Activated naive CD4-positive, alpha-beta T cell (primary cell): ENCODE measurements at places on chromosomes 13 and 19.

GRCh38 chr13:29753618-29754472 is 96.6 kb downstream of the UBL3 start:
- DNase-seq: no peak

GRCh38 chr19:18966307-18966706 is 25.3 kb upstream of the HOMER3 start:
- no peak for DNase-seq

DNA sequence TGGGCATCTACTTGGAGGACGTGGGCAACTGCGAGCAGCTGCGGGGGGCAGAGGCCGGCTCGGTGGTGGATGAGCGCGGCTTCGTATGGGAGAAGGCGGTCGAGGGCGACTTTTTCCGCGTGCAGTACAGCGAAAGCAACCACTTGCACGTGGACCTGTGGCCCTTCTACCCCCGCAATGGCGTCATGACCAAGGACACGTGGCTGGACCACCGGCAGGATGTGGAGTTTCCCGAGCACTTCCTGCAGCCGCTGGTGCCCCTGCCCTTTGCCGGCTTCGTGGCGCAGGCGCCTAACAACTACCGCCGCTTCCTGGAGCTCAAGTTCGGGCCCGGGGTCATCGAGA is 10.3 kb upstream of the STRN4 start:
- DNase-seq: no peak

- no peak for DNase-seq
These were observed 62.1 kb downstream of the KLF2 start for GRCh38 chr19:16386619-16387240.

DNA sequence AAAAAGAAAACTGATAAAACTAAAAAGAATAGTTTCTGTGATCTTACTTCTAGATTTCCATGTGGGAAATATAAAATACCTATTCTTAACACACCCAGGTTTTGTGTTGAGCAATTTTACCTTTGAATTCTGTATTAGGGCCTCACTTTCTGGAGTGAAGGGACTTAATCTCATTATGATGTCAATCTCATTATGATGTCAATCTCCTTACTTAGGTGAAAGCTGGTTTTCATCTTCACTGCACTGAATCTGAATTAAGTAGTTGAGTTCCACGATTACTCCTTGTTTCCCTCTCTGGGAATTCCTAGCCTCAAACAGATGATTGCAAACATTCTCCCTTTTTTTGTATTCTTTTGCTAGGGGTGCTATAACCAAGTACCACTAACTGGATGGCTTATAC is 1367.2 kb downstream of the EFNB2 start:
- no peak for DNase-seq

DNA sequence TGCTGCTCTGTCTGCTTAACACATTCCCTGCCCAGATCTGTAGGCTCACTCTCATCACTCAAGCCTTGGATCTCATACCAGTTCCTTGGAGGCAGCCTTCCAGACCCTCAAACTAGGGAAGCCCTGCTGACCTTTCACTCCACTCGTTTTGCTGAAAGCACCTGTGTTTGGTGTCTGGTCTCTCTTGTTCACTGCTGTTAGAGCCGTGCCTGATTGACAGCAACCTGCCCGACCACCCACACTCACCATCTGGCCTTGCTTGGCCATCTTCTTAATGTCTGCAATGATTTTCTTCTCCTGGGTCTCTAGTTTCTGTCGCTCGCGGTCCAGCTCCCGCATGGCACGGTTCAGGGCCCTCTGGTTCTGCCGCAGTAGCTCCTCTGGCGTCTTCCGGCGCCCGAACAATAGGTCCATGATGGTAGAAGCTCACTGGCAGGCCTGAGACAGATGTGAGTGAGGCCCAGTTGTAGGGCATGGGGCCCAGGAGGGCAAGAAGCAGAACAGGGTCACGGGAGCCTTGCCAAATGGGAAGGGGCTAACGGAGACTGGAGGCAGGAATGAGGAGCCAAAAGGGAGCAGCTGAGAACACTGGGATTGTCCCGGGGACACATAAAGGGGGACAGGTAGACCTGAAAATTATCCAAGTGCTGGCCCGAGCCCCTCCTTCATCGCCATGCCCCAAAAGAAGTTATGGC is 959 bp downstream of the CHMP2A start:
- DNase-seq: no peak

DNA sequence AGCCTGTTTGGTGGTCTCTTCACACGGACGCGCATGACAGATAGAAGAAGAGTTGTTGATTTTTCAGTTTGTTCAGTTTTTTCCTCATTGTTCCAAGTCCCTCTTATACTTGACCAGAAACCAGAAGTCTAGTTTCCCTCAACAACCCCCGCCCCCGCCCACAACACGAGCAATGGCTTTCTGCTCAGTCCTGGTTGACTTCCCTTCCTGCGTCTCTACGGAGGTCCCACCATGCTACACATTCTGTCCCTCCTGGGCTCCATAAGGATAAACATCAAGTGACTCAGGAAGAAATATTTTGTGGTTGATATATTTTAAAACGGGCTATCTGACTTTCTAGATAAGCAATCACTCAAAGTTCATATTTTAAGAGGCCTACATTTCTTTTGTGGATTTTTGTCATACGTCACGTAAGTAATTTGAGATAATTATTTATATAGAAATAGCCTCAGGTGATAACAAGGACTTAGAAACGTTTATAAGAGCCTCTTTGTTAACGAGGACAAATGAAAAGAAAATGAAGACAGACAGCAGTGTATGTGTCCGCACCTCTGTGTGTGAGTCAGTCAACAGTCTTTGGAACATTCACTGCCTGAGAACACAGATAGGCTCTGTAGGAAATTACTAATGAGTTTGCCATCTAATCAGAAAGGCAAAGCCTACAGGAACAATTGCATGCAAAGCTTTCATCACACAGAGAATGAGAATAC is 214.4 kb downstream of the RAP2A start:
- no peak for DNase-seq

DNA sequence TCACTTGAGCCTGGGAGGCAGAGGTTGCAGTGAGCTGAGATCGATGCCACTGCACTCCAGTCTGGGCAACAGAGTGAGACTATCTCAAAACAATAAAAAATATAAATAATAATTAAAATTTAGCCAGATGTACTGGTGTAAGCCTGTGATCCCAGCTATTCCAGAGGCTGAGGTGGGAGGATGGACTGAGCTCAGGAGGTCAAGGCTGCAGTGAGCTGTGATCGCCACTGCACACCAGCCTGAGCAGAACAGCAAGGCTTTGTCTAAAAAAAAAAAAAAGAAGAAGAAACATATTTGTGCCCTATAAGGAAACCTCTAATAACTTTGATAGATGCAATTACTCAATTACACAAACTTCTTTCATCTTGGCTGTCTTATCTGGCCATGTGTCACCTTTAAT is 52.3 kb downstream of the ABCC4 start:
- DNase-seq: no peak

- DNase-seq: no peak
These were observed 8.5 kb downstream of the MBD3L1 start for GRCh38 chr19:8840708-8841107.

GRCh38 chr13:24982333-24982999 is 113.5 kb upstream of the PABPC3 start:
- no peak for DNase-seq

- DNase-seq: no peak
These were observed 62.0 kb downstream of the PARP4 start for GRCh38 chr13:24450530-24450929.

DNA sequence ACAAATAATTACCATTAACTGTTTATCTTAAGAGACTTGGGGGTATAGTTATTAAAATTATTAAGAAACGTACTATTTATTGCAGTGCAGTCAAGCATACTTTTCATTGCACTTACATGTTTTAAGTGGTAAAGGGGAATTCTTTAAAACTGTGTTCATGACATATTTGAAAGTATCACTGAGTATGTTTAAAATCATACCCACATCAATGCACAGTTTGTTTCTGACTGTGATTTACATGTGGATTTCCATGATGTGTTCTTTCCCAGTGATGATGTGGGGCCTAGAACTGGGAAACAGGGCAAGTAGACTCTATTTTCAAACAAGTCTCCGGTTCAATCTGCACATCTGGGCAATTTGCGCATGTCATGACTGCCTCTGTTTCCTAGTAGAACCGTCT is 340.5 kb upstream of the OBI1 start:
- DNase-seq: no peak

DNA sequence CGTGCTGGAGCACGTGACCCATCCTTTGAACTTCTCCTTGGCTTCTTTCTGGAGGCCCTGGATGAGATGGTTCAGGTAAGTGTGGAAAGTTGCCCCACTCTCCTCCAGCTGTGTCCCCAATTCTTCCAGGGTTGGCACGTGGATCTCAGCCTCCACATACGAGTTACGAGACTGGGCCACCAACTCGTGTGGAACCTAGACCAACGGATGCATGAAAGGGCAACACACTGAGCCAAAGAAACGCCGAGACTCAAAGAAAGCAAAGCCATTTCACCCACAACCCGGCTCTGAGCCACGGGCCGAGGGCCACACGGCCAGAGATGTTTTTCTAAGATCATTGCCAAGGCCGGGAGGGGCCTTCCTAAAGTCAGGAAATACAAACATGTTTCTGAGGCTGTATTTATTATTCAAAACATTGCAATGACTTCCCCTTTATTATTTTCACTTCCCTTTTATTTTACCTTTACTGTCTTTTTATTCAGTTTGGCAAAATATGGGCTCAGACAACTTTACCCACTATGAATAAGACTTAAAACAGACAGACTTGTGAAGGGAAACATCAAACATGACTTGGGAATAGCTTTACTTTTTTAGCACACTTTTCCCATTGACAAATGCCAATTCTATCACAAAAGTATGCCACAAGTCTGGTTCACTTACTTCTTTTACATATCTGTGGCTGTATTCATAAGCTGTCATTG is 94.6 kb downstream of the KL start:
- DNase-seq: no peak

GRCh38 chr19:17749912-17750317 is 1.4 kb upstream of the FCHO1 start:
- DNase-seq: no peak

- no peak for DNase-seq
These were observed 957.1 kb downstream of the PCDH9 start for GRCh38 chr13:66273011-66273410.

DNA sequence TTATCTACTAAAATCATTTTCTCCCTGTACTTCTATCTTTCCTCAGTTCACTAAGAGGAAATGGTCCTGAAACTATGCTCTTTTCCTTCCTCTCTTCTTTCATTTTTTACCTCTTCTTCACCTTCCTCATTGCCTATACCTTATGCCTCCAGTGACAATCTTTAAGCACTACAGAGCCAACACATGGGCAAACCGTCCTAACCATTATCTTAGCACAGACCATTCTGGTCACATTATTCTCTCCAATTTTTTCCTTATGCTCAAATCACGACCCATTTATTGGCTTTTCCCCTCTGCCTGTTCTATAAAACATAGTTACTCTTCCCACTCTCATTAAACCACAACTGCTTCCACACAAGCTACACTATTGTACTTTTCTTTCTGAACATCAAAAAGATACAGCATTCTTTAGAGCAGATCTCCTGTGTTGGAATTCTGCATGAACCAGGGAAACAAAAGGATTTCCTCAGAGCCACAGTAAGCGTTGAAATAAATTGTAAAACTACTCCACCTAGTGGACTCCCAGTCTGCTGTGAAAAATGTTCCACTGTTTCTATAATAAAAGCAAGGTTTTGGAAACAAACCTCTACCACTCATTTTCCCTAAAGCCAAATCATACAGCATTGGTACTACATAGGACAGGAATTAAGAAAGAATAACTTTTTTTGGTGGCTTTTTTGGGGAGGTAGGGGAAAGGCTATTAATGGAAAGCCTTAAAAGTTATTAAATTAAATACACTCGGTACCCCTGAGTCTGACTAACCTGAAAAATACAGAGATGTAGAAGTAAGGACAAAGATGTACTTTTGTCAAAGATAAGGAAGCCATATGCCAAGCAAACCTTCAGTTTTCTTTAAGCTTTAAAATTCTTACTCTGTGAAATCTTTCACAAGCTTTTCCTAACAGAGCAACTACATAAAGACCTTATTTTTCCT is 19.5 kb downstream of the NUFIP1 start:
- DNase-seq: no peak

DNA sequence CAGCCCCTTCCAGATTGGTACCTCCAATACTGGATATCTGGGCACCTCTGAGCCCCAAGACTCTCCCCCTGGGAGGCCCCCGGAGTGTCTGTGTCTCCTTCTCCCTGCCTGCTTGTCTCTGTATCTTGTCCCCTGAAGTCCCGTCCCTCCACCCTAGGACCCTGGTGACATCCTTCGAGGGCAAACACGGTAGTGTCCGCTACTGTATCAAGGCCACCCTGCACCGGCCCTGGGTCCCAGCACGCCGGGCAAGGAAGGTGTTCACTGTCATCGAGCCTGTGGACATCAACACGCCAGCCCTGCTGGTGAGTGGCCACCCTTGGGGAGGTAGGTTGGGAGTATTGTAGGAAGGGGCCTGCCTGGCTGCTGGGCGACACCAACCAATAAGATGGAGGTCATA is 844 bp downstream of the ARRDC2 start:
- DNase-seq: no peak

GRCh38 chr13:95707035-95707434 is 30.1 kb downstream of the DNAJC3 start:
- no peak for DNase-seq

DNA sequence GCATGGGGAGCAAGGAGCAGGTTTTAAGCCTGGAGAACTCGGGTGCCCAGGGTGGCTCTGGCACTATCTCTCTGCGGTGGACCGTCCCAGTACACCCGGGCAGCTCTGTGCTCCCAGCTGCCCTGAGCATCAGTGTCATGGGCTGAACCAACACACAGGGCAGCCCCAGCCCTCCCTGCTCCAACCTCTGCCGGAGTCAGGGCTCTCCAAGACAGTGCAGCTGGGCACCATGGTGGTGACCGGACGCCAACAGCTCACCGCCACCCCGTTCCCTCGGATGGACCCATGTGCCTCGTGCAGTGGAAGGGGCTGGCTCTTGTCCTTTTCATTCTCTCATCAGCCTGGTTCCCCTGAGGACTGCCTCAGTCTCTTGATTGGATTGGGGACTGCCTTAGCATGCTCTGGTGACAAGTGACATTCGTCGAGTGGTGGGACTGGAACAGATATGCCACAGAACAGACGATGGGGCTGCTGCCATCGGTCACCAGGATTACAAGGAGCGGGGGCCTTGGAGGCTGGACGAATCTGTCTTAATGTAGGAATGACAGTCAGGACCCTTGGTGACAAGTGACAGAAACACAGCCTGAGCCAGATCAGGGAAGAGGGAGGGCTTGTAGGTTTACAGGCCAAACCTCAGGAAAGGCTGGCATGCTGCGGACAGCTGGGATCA is 25.7 kb upstream of the VSTM2B start:
- DNase-seq: no peak

DNA sequence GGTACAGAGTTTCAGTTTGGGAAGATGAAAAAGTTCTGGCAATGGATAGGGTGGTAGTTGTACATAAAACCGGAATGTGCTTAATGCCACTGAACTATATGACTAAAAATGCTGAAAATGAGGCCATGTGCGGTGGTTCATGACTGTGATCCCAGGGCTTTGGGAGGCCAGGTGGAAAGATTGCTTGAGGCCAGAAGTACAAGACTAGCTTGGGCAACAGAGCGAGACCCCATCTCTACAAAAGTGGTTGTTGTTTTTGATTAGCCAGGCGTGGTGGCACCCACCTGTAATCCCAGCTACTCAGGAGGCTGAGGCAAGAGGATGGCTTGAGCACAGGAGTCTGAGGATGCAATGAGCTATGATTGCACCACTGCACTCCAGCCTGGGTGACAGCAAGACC is 12.8 kb downstream of the SMAD9 start:
- no peak for DNase-seq

- DNase-seq: peak; percentile 52
These were observed 5.4 kb downstream of the CCDC61 start for GRCh38 chr19:46000491-46001246.

- no peak for DNase-seq
These were observed 11.6 kb downstream of the TPM4 start for GRCh38 chr19:16087940-16088339.
